SHP77 (cell line): ENCODE measurements at places on chromosomes 2 and 18.

DNA sequence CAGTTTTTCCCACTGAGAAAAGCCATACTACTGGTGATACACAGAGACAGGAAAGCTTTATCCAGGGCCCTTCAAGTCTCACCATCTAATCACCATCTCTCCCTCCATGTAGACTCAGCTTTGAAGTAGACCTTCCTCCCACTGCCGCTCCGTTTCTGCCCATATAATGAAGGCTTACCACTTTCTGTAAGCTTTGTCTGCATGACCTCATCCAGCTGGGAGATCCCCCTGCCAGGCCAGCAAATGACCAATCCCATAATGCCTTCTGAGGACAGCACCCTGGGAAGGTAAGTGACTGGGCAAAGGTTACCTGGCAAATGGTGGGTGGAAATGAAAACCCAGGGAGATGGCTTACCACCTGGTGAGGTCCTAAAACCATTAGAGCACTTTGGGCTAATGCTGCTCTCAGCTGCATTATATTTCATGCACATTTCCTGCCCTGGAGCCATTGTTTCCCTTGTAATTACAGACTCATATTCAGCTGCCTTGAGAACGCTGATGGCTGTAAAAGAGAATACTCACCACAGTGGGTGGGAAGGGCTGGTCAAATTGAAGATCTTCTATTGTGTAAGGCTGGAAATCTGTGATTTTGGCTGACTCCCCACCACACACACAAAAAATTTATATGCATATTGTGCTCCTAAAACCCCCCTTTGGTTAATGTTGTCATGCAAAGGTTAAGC is 350.7 kb upstream of the SYT4 start:
- no peak for DNase-seq

DNA sequence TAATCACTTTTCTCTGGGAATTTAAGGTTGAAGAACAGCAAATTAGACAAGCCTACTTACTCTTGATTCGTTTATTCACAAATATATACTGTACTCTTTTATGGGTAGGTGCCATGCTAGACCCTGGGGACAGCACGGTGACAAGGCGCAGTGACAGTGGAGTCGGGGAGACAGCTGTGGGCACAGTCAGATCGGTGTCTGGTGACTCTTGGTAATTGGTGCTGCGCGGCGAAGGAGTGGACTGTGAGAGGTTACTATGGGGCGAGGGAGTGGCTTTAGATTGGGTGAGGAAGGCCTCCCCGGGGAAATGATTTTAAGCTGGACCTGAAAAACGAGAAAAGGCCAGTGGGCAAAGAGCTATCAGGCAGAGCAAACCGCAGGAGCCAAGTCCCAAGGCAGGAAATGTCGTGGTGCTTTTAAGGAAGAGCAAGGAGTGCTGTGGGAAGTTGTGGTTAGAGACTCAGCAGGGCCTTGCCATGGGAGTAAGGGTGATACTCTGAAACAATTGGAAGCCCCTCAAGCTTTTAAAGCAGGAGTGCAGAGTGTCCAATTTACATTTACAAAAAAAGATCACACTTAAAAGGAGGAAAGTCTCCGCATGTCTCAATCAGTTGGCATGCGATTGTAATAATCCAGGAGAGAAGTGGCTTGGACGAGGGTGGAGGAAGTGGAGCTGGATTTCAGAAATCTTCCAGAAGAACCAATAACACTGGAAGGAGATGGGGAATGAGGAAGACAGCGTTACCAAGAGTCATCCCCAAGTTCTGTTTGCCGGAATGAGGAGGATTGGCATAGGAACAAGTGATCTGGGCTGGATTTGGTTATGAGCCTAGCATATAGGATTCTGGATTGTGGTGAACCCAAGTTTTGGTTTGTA is 36.1 kb upstream of the TXNDC2 start:
- no peak for DNase-seq

DNA sequence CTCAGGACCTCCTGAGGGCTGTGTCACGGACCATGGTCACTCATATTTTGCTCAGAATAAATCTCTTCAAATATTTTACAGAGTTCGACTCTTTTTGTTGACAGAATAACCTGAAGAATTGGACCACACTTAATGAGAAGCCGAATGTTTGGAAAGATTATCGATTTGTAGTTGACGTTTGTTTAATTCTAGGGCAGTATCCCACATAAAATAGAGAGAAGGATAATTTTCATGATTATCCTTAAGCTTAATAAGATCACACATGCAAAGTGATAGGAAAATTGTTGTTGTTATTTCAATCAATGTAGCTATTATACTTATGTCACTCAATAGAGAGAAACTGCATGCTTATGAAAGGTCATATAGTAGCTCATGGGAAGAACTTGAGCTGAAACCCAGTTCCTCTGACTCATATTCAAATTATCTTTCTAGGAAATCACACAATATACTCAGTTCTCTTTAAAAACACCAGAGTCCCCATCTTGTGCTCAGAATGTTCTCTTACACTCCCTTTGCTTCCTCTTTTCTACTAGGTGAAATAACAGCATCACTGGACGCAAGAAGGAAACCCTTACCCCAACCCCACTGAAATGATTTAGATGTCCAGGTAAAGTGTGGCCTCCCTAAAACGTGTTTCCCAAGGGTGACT is 982.1 kb downstream of the TSN start:
- no peak for DNase-seq

- DNase-seq = no peak
Observed at GRCh38 chr2:158505448-158505934, 48.7 kb downstream of the PKP4 start.

DNA sequence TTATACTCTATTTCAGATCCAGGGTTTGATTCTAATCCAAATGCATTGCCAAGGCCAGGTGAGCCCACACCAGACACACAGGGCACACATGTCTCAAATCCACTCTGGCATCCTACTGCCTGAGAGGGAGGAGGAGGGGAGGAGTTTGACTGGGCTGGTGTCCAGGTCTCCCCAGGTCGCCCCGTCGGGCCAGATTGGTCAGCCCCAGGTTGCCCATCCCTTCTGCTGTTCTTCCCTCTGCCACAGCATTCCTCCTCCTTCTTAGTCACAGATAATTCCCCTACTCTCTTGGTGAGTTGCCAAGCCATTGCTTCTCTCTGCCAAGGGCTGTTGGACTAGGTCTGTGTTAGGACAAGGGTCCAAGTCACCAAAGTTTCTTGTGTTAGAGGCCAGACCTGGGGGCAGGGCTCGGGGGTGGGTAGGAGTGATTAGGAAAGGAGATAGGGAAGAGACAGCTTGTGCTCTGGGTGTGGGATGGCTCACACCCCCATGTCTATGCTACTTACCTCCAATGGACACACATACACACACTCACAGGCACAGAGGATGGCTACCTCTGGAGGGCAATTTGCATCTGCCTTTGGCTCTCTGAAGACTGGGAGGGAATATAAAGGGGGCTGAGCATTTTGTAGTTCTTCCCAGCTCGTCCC is 2.5 kb upstream of the EGR4 start:
- DNase-seq = no peak

DNA sequence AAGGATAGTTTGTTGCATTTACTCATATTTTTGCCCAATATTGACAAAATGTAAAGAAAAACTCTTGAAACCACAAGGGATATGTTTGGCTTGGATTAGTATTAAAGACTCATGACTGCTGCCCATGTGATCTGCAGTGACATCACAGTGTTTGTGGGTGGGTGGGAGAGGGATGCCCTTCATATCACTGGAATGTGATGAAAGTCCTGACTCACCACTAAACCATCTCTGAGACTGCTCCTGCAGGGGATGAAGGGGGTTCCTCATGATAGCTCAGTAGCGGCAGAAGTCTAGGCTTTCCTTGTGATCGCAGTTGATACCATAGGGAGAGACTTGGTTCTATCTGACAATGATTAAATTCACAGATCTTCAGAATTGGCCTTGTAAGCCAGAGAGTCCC is 451.2 kb downstream of the CNTNAP5 start:
- DNase-seq = no peak

DNA sequence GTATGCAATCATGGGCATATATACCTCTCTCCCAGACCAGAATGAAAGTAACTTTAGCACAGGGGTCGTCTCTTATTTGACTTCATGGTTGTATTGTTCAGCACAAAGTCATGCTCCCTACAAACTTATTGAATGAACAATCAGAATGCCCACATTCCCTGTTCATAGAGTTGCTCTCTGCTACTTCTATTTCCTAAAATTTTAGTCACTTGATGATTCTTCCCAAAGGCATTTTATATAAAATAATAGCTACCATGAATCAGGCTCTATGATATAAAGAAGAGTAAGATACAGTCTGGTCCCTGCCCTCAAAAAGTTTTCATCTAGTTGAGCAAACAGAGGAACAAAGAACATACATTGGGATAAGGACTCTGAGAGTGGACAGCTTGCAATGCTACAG is 162.2 kb downstream of the SLC39A10 start:
- no peak for DNase-seq

GRCh38 chr2:140376686-140377085 is 1596.5 kb upstream of the NXPH2 start:
- no peak for DNase-seq

GRCh38 chr18:77448046-77448445 is 198.4 kb downstream of the GALR1 start:
- no peak for DNase-seq

DNA sequence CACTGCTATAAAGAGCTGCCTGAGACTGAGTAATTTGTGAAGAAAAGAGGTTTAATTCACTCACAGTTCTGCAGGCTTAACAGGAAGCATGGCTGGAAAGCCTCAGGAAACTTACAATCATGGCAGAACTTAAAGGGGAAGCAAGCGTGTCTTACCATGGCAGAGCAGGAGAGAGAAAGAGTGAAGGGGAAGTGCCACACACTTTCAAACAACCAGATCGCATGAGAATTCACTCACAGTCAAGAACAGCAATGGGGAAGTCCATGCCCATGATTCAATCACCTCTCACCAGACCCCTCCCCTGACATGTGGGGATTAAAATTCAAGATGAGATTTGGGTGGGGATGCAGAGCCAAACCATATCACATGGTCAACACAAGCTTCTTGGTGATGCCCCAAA is 34.7 kb upstream of the CDK5R2 start:
- DNase-seq = no peak

DNA sequence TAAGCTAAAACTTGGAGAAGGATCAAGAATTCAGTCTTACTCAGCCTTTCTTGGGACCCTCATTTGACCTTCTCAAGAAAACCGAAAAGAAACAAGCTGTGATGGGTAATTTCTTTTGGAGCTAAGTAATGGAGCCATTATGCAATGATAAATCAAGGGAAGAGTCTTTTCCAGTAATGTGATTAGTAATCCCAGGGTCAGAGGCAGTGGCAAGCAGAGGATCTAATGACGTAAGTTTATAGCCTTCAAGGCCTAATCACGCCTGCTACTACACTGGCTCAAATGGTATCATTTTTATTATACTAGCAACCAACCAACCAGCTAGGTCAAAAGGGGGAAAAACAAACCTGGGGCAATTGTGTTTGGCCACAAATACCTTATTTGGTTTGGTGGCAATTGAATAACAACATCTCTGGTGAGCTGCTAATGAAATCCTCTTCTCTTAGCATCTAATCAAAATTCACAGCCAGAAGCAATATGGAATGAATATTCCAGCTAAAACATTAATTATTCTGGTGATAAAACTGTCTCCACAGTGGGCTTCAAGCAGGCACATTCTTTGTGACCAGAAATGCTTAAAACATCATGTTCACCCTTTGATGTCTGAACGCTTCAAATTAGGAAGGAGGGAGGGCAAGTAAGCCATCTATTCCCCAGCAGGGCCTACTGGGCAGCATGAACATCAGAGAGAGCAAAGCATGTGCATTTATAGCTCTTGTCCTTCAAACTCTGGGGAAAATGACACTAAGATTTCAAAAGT is 114.9 kb upstream of the SULT1C3 start:
- DNase-seq = no peak

- no peak for DNase-seq
Observed at GRCh38 chr2:152627351-152627957, 89.8 kb downstream of the PRPF40A start.

DNA sequence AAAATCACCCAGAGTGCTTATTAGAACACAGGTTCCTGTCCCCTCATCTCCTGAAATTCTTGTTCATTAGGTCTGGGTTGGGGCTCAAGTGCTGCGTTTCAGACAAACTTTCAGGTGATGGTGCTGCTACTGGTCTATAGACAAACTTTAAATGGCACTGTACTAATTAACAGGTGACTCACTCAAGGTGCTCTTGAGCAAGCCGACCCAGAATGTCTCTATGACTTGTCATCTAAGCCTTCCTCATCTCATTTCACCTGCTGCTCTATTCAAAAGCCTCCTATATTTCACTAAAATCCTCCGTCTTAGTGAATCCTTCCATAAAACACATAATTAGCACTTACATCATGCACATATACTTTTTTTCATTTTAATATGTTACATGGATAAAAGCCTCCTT is 29.9 kb upstream of the STK39 start:
- DNase-seq = no peak

GRCh38 chr2:149613704-149614103 is 26.1 kb upstream of the MMADHC start:
- DNase-seq = no peak

DNA sequence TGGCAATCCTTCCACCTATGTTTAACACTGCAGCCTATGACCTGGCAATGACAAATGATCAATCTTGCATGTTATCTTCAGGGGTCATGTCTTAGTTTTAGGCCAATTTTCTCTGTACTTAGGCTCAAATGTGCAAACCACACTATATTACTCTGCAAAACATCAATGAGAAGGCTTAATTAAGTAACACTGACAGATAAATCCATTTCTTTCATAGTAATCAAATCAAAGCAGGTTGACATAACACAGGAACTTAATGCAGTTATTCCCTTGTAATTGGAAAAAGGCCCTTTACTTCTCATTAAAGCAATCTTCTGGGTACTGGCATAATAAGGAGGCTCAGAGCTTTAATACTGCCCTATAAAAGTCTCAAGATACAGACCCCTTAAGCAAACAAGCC is 114.4 kb downstream of the TCF4 start:
- no peak for DNase-seq

- no peak for DNase-seq
Observed at GRCh38 chr2:196961889-196962288, 35.4 kb upstream of the PGAP1 start.
